Activated T-helper 1 cell treated with anti-CD3 and anti-CD28 coated beads, Interleukin-12 subunit alpha, Interleukin-12 subunit beta, Interleukin-2, Interleukin-4 antibody, amounts not matched to agents 30 ng/mL and 10 ng/mL and 1 ng/mL, durations not matched to agents 14 hours and 24 hours and 36 hours (primary cell): ENCODE measurements at places on chromosomes 5 and 9. TPM values are rescaled to one million over a fixed set of nuclear protein-coding genes. Genes with fewer than 3 reads are reported as not detected.

DNA sequence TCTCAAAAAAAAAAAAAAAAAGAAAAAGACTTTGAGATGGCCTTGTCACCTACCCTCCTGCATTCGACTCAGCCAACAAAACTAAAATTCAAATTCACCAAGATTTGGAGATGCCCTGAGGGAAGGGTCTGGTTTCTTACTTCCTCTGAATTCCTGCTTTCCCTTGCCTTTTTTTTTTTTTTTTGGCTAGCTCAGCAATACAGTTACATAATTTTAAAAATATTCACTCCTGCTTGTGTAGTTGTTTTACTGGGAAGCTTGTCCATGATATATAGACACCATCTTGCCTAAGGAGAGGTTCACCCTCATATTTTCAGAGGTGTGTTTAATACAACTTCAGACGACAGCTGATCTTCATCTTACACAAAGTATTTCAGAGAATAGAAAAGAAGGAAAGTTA, 21.3 kb upstream of the SERINC5 start:
- DNase-seq: no peak

- no peak for DNase-seq
Observed at GRCh38 chr5:139926797-139927503, 116.1 kb downstream of the NRG2 start.

DNA sequence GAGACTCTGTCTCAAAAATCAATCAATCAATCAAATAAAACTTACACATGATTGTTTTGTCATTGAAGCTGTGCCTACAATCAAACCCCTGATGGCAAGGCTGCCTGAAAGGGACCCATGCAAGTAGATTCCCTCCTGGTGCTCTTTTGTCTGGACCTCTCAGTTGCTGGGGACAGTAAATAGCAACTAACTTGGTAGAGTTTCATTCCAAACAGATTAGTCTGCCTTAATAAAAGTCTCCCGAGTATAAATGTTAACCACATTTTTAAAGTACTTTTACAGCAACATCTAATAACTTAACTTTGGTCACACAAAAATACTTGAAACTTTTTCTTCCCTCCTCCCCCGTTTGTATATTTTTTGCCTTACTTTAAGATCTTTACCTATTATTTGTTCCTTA, 105.5 kb downstream of the FEM1C start:
- no peak for DNase-seq

DNA sequence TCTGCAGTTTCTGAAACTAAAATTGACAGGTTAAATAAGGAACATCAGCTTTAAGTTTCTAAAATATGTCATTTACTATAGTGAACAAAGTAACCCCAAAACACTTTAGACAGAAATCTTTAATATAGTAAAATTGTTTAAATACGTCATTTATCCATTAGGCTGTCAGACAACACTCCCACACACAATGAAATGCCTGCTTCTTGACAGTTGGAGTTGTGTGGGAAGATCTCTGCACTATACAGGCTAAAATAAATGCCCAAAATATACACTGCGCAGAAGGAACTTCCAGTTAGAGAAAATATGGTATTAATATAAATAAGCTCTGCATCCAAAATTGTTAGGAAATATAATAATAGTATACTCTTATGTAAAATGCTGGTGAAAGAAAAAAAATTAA, 794.4 kb downstream of the CDH18 start:
- DNase-seq: no peak

DNA sequence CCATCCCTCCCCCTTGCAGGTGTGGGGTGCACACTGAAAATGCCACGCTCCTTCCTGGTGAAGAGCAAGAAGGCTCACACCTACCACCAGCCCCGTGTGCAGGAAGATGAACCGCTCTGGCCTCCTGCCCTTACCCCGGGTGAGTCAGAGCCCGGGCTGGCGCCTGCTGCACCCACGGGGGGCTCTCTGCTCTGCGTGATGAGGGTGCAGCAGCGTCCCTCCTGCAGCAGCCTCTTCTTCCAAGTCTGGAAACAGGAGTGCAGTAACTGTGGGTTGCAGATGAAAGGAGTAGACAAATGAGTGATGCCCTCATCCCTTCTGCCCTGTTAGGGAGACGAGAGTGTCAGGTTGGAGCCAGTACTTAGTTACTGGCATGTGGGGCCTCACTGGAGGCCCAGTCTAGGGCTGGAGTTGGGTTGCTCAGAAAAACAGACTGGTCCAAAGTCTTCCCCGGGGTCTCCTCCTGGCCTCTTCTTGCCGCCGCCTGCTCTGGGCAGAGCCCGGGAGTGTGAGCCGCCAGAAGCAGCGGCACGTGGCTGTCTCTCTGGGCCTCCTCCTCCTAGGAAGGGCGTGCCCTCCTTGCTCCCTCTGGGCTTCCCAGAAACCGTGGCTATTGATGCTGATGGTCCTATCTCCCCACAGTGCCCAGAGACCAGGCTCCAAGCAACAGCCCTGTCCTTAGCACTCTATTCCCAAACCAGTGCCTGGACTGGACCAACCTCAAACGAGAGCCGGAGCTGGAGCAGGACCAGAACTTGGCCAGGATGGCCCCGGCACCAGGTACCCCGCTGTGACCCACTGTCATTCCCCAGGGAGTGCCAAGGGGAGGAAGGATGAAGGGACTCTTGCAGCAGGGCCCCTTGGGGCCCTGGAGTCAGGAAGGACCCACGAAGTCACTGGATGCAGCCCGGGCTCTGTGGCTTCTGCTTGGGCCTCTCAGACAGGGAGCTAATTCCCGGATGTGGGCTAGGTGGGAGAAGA, 8.4 kb downstream of the GFI1B start:
- DNase-seq: no peak

DNA sequence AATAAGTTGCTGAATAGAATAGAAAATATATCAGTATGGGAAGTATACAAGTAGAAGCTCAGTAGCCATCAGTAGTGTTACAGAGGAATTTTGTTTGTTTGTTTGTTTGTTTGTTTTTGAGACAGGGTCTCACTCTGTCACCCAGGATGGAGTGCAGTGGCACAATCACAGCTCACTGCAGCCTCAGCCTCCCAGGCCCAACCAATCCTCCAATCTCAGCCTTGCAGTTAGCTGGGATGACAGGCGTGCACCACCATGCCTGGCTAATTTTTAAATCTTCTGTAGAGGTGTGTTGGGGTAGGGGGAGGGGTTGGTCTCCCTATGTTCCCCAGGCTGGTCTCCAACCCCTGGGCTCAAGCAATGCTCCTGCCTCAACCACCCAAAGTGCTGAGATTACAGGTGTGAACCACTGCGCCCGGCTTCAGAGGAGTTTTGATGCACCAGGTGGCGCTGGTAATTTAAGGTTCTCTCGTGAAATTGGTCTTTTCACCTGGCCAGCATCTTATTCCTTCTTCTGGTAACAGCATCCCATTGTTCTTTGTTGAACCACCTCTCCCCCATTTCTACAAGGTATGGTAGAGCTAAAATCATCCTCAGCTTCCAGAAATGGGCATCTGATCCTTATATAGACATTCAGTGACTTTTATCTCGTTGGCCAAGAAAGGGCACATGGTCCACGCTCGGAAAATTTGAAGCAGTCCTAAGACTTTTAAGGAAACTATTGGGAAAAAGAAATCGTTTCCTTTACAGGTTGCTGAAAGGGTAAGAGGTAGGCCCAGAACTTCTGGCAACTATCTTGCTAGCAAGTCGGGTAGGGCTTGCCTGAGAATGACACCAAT, 157.1 kb downstream of the ARRDC3 start:
- peak; percentile 33 for DNase-seq

GRCh38 chr9:116278326-116278725, 124.7 kb downstream of the PAPPA start:
- no peak for DNase-seq

- no peak for DNase-seq
Observed at GRCh38 chr5:136188859-136189258, 4.1 kb downstream of the SMIM32 start.

GRCh38 chr5:154756009-154756867, 1.1 kb downstream of the LARP1 start:
- DNase-seq: peak; percentile 27

GRCh38 chr5:32726086-32726557, 15.0 kb downstream of the NPR3 start:
- no peak for DNase-seq

DNA sequence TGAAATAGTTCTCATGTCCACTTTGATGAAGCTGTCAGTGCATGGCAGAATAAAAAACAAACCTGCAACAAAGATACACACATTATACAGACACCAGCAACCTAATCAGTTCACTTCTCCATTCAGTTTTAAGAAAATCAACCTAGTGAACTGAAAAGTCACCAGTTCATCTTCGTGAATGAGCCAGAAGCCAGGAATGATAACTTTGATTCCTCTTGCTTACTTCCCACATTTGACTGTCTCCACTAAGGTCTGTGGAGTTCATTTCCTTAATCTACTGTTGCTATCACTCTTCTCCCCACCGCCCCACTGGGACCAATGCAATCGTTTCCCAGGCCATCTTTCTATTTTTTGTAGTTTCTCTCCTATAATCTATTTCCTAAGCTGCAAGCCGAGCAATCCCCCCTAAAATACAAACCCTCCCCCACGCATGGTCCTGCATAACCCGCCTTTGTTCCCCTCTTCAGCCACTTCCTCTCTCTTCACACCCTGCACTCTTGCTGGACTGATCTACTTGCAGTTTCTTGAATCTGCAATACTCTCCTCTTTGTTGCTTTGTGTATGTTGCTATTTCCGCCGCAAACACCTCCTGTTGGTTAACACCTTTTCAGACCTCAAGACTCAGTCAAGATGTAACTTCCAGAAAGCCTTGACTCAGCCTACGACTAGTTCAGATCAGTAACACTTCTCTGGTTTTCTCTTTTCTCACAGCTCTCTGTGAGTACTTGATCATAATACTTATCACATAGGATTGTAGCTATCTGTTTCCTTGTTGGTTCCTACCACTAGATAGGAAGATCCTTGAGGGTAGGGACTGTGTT, 16.6 kb downstream of the STOM start:
- peak; percentile 73 for DNase-seq

The ITGA1 gene
- total RNA-seq: 2.2 and 2.5 TPM in 2 replicates

The GALNT10 gene
- 51.1 and 55.6 TPM in 2 replicates for total RNA-seq

The C5orf52 gene
- 0.39 TPM in 1 of 2 replicates, not detected in the other for total RNA-seq

The PTGER4 gene
- total RNA-seq: 57.3 and 61.0 TPM in 2 replicates

The SMIM33 gene
- total RNA-seq: 0.29 and 0.39 TPM in 2 replicates

The ADAMTSL1 gene
- not detected in 2 replicates for total RNA-seq

The ZBTB34 gene
- 7.5 and 8.5 TPM in 2 replicates for total RNA-seq

The SLC36A2 gene
- not detected in 2 replicates for total RNA-seq
